Activated CD4-positive, alpha-beta T cell treated with anti-CD3 and anti-CD28 coated beads for 24 hours (primary cell): ENCODE measurements at places on chromosomes 6 and 20.

DNA sequence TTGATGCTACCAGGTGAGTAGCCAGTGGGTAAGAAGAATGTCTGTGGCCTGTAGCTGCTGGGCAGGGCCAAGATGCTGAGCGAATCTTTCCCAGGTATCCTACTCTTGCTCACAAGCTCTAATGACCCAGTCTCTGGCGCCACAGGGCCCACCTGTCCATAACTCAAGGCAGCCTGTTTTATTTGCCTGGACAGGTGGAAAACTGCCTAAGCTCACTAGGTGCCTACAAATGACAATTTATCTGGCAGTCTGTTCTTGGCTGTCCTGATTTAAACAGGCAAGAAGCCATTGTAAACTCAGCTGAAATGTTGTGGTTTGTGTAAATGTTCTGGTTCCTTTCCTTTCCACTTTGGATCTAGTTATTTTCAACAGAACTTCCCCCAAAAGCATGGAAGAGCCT lies 113.3 kb downstream of the TCP11 start:
- no peak for DNase-seq

DNA sequence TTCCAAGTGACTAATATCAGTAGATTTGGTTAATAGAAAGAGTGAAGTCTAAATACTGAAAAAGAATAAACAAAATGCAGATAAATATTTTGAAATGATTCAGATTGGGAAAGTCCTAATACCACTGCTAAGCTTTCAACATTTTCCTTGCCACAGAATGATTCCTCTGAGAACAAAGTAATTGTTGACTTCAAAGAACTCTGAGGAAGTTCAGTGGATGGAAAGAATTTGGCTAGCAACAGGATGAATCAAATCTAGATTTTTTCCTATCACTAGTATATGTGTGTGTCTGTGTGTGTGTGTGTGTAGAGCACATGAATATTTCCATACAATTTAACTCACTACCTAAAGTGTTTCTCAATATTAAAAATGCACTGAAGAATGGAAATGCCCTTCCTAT lies 107.9 kb upstream of the PREP start:
- DNase-seq, result no peak

GRCh38 chr6:157665180-157665579 lies 157.9 kb upstream of the SNX9 start:
- DNase-seq, result no peak

- DNase-seq, result no peak
Observed at GRCh38 chr6:168138436-168138835, 59.4 kb upstream of the FRMD1 start.

DNA sequence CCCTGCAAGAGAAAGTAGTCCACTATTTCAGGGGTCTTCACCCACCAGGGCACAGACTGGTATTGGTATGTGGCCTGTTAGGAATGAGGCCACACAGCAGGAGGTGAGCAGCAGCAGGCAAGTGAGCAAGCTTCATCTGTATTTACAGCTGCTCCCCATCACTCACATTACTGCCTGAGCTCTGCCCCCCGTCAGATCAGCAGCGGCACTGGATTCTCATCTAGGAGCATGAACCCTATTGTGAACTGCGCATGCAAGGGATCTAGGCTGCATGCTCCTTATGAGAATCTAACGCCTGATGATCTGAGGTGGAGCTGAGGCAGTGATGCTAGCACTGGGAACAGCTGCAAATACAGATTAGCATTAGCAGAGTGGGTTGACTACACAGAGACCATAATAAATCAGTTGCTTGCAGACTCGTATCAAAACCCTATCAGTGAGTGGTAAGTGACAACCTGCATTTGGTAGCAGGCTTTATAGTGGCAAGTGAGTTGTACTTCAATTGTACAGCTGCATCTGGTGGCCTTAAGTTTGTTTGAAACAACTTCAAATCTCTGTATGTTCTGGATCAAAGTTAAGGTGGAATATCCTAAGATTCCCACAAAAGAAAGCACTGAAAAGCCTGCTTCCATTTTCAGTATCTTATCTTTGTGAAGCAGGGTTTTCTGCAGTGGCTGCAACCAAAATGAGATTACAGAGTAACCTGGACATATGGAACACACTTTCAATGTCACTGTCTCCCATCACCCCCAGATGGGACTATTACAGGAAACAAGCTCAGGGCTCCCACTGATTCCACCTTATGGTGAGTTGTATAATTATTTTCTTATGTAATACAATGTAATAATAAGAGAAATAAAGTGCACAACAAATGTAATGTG lies 12.8 kb downstream of the C6orf141 start:
- no peak for DNase-seq

DNA sequence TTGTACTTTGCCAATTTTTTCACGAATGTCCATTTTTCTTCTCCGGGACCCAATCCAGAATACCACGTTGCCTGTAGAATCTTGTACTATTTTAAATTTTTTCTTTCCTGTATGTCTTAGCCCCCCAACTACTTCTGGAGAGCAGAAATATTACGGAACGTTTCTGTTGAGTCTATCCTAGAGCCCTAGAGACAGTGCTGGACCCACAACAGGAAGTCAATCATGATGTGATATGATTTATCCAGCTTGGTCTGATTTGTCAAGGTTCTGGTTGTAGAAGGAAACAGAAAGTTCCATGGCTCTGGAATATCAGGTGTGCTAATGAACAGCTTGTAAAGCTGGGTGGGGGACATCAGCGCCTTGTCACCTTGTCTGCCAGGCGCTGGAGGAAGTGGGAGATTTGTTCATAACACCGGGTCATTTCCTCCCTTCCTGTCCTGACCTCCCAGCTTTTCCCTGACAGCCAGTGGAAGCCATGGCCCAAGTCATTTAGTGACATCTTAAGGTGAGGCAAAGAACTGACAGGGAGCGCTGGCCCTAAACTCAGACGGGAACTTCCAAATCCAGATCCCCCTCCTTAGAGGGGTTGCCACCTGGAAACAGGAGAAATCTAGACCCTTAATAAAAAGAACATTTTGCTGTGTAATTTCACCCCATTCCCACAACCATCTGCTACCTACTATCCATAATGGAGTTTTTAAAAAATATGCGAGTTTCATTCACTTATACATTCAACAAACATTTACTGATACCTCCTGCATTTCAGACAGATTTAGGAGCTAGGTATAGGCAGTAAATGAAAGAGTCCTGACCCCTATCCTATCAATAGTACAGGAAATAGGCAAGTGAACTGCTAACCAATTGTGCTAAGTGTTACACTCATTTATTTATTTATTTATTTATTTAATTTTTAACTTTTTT lies 130.5 kb downstream of the ZFP64 start:
- no peak for DNase-seq

- no peak for DNase-seq
Observed at GRCh38 chr20:4791121-4791520, 69.4 kb downstream of the PRND start.

DNA sequence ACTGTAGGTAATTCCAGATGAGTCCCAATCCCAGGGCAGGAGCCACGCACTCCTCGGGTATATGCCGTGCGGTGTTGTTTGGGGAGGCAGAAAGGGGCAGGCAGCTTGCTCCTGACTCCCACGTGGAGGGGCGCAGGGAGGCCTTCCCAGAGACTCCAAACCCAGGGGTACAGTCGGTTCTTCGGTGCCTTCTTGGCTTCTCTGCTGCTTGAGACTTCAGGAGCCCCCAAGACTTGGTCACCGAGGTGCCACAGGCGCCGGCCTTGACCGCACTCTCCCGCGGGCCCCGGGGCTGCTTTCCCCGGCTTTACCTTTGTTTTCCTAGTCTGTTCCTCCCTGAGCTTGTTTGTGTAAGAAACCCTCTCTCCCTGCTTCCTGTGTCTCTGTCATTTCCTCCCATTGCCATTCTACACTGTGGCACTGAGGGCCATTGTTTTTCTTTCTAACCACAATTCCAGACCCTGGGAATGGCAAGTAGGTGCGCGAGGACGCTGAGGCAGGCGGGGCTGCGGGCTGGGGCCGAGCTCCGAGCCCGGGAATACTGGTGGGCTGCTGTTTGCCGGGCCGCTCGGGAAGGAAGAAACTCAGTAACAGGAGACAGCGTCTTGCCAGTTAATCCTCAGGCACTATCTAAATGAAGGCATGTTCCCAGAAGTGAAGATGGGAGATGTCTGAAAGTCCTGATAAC lies 215.6 kb upstream of the HEY2 start:
- no peak for DNase-seq

DNA sequence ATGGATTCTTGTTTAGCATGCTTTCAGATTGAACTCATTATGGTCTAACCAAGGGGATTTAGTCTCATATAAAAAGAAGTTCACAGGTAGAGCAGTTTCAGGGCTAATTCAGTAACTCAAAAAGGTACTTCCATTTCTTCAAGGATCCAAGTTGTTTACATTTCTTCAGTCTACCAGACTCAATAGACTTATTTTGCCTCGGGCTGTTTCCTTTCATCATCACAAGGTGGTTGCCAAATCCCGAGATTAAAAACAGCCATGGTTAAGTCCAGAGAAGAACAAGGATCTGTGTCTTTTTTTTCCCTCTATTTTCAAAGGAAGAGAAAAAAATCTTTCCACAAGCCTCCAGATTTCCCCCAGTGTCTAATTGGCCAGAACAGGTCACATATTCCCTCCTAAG lies 69.8 kb upstream of the SNX9 start:
- DNase-seq, result no peak

- DNase-seq, result no peak
Observed at GRCh38 chr6:39752835-39753724, 27.9 kb upstream of the KIF6 start.

- DNase-seq, result no peak
Observed at GRCh38 chr20:20713244-20713765, 861 bp upstream of the RALGAPA2 start.

- DNase-seq, result no peak
Observed at GRCh38 chr6:151325075-151326050, 66.0 kb downstream of the ZBTB2 start.

GRCh38 chr6:154245506-154245905 lies 111.1 kb downstream of the IPCEF1 start:
- no peak for DNase-seq

- no peak for DNase-seq
Observed at GRCh38 chr6:6033858-6034257, 27.1 kb upstream of the NRN1 start.

DNA sequence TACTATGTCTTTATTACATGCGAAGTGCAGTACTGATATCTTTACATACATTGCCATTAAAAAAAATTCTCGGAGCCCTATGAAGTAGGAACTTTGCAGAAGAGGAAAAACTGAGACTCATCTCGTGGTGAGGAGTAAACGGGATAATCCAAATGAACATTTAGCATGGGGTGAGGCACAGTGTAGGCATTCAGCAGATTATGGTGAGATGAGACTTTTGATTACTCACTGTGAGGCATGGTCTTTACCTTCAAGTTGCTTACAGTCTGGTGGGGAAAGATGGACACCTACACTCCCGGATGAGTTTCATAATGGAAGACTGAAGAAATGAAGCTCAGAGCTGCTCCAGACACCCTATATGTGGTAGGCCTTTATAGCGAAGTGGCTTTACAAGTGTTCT lies 1.4 kb downstream of the RPRD1B start:
- DNase-seq, result no peak

DNA sequence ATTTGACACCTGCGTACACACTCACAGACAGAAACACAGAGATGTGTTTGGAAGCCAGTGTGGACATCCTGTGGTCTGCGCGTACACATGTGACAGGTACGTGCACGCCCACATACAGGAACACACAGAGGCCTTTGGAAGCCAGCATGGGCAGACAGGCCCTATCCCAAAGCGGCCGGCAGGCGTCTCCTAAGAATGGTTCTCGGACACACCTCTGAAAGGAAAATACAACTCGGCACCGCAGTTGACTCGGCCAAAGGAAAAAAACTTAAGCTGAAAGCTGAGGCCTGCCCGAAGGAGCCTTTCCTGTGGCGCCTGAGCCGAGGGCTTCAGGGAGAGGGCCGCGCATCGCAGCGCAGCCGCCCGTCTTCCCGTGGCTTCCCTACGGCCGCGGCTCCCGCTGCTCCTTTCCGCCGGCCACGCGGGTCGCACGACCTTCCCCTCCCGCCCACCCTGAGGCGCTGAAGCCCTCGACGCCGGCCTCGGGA lies 1.4 kb upstream of the CEP43 start:
- peak; percentile 48 for DNase-seq

DNA sequence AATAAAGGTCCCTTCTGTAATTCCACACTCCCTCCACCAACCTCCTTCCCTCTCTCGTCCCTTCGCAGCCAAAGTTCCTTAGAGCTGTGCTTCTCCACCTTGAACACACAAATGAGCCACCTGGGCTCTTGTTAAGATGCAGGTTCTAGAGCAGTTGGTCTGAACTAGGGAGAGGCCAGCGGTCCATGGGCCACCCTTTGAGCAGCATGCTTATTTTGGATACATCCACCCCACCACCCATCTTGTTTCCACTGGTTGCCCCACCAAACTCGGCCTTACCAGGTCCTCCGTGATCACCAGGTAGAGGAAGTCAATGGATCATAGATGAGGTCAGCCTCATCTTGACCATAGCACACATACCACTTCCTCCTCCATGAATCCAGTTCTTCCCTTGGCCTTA lies 7.3 kb upstream of the BPIFA2 start:
- no peak for DNase-seq

DNA sequence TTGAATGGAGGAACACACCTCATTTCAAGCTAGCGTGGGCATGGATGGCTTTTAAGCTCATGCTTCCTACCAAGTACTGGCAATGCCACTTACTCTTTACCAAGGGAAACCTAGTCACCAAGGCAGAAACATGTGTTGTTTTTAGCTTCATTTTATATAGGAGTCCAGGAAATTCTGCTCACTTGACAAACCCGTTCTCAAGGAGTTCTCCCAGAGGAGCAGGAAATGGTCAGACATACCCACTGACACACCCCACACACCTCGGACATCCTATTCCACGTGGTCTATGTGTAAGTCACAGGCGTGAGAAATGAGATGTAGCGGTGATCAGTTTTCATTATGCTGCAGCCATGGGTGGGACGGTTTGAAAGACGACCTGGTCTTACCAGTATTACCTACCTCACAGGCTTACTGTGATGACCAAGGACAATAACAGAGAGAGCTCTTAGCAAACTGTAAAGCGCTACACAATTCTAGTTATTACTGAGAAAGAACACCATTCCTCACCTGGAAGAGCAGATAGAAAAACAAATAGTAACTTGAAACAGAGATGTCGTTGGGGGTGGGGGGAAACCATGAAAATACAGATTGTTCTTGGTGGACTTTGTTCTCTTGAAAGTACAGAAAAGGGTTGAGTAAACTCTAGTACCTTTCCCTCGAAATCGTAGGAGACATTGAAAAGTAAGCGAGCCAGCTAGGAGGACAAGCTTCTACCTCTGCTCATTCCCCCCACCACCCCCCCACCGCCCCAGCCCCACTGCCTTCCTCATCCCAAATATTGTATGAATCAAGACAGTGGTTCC lies 1.7 kb downstream of the CNKSR3 start:
- no peak for DNase-seq

DNA sequence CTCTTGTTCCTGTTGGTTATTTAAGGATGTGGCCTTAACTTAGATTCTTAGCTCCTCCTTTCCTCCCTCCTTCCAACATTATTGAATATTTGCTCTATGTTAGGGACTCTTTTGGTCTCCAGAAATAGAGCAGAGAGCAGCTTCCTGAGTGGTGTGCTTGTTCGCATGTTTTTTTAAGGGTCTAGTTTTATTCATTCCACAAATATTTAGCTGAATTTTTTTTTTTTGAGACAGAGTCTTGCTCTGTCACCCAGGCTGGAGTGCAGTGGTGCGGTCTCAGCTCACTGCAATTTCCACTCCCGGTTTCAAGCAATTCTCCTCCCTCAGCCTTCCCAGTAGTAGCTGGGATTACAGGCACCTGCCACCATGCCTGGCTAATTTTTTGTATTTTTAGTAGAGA lies 169.2 kb downstream of the ZFAND3 start:
- DNase-seq, result no peak

- DNase-seq, result no peak
Observed at GRCh38 chr6:10361428-10361827, 53.4 kb downstream of the TFAP2A start.

- no peak for DNase-seq
Observed at GRCh38 chr20:4060064-4060795, 44.9 kb upstream of the RNF24 start.
